Right lung (tissue), 10 donors: ENCODE measurements at places on chromosomes 7 and 10. TPM values are rescaled to one million over a fixed set of nuclear protein-coding genes. Genes with fewer than 3 reads are reported as not detected.

DNA sequence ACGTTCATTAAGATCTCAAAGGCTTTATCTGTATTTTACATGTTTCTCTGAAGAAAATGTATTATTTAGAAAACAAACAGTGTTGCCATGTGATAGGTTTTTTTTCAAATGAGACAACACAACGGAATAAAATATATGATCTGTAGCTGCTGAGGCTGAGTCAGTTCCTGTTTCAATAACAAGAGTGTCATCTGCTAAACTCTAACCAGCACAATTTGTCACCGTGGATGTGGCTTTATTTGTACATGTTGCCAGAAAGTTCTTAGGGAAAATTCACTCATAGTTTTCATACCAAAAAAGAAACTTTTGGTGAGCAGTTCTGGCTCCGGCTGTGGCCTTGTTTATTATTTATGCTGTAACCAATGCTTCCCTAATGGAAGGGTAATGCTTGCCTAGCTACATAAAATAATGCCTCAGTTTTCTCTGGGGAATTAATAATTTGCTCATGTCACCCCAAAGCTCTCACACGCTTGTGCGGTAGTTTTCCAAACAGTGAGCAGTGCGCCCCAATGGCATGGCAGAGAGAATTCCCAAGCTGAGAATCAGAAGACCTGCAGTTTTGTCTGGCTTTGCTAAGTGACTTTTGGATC, 20.3 kb upstream of the KLF6 start:
- DNase-seq, result no peak

GRCh38 chr7:130356876-130357611, 12.4 kb downstream of the CPA5 start:
- no peak for DNase-seq

DNA sequence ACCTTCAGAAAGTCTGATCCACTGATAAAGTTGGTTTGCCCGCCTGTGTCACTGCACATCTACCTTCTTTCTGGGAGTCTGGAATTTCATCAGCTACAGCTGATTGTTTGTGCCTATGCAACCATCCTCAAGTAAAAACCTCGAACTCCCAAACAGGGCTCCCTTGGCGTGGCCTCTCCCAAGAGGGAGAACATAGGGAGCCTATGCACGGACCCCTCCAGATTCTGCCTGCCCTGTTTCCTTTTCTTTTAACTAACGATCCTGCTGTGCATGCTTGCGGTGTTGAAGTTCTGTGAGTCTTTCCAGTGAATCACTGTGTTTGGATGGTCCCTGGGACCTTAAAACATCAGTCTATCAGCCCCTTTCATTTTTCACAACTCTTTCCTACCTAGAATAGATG, 226.9 kb upstream of the SEMA3D start:
- no peak for DNase-seq

- no peak for DNase-seq
These were observed 663 bp downstream of the MACC1 start for GRCh38 chr7:20216406-20217036.

GRCh38 chr7:40542982-40543741, 408.4 kb downstream of the SUGCT start:
- no peak for DNase-seq

Gene ELMO1
- 36.7 TPM for polyA plus RNA-seq

DNA sequence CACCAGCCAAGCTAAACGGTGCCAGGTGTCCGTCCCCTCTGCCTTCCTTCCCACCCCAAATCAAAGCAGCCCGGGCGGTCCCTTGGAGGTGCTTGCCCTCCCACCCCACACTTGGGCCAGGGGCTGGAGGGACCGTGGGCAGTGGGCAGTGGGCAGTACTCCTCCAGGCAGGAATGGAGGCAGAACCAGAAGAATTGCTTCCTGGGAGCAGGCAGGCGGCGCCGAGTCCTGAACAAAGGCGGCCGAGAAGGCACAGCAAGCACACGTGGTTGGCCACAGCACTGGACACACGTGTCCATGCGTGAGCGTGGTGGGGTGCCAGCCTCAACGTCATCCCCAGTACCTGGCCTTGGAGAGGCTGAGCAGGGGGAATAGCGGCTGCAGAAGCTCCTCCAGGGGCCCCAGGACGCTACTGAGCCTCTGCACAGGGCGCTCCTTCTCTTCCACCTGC, 48.4 kb upstream of the NKX6-2 start:
- no peak for DNase-seq

- no peak for DNase-seq
These were observed 207.6 kb upstream of the KLF14 start for GRCh38 chr7:130941322-130942210.

DNA sequence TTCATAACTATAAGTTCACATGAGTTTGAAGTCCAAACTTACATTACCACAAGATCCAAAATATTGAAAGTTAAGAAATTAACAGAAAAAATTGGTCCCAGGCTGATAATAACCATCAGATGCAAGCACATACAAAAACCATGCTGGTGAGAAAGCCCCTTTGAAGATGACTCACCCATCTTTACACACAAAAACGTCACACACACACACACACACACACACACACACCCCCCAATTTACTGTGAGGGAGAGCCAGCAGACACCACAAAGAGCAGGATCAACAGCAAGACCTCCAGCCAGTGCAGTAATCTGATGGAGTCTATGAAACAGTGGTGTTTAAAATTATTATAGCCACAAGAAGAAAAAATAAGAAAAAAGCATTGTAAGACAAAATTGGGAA, 50.1 kb upstream of the DRGX start:
- DNase-seq, result no peak

- peak; percentile 55 for DNase-seq
These were observed 899 bp downstream of the PUS7 start for GRCh38 chr7:105521027-105521716.

Gene ZCCHC24
- polyA plus RNA-seq, result 29.1 TPM

Gene ANKRD30A
- not detected for polyA plus RNA-seq

DNA sequence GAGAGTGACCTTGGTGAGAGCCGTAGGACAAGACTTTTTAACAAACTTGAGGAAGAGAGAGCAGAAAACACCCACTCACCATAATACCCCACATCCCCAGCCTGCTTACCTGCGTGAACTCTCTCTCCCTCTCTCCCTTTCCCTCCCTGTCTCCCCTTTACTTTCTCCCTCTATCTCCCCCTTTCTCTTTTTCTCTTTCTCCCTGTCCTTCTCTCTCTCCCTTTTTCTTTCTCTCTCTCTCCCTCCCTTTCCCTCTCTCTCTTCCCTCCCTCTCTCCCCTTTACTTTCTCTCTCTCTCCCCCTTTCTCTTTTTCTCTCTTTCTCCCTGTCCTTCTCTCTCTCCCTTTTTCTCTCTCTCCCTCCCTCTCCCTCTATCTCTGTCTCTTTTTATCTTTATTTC, 464.0 kb upstream of the AUTS2 start:
- DNase-seq, result no peak

Gene STMP1
- 77.3 TPM for polyA plus RNA-seq

Gene DIP2C
- polyA plus RNA-seq, result 19.1 TPM

Gene MACROH2A2
- 78.0 TPM for polyA plus RNA-seq

GRCh38 chr7:65265933-65266519, 107.6 kb upstream of the ZNF92 start:
- DNase-seq, result no peak

DNA sequence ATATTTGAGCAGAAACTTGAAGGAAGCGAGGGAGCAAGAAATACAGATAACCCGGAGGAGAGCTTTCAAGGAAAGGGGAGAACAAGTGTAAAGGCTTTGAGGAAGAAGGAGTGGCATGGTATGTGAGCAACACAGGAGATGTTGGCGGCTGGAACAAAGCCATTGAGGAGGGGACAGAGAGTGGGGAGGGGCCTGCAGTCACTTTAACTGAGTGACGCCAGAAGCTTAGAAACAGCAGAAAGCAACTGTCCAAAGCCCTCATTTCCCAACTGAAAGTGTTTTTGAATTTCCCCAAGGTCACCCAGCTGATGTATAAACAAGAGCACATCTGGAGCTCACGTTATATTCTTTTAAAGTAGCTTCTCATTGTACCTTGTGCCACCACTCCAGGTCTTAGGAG, 19.1 kb downstream of the AUTS2 start:
- DNase-seq, result no peak

Gene CCDC3
- polyA plus RNA-seq, result 6.7 TPM

Gene TMEM229A
- polyA plus RNA-seq, result 0.72 TPM
